Activated CD4-positive, alpha-beta T cell treated with anti-CD3 and anti-CD28 coated beads, Interleukin-2, Interleukin-6, amounts not matched to agents 100 ng/mL and 50 ng/mL, durations not matched to agents 16 hours and 8 hours (primary cell): ENCODE measurements at places on chromosomes 7 and 10.
A peak's percentile ranks its signal among the peaks of the same experiment; 100 is the strongest.

GRCh38 chr7:151679881-151680612, 160.4 kb upstream of the RHEB start:
- no peak for DNase-seq

- DNase-seq = no peak
Measured at GRCh38 chr10:28777911-28778310, 100.6 kb downstream of the BAMBI start.

DNA sequence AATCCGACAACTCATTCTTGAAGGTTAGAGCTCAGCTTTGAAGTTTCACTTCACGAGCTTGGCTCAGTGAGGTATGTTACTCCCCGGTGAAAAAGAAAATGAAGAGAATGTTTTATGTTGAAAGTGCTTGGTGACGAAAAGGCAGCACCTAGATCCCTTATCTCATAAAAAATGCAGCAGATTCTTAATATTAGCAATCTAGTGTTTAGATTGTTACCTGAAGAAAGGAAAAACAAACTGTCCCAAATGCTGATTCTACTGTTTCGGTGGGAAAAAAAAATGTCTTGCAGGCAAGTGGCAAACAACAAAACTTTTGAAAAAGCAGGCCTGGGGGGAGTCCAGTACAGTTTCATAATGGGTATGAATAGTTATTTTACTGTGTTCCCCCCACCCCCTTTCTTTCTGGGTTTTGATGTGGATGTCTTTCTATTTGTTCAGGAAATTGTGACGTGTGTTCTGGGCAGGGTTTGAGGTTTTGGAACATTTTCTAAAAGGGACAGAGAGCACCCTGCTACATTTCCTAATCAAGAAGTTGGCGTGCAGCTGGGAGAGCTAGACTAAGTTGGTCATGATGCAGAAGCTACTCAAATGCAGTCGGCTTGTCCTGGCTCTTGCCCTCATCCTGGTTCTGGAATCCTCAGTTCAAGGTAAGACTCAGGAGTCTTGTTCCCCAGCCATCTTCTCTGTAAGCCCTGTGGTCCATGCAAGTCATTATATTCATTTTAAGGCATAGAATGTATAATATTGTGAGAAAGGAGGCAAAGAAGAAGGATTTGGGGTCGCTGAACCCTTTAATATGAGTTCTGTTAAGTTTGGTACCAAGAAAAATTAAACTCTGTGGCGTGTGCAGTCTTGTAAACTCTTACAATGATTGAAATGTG, at the start of gene SRGN:
TSS of gene SRGN (plus strand) at position 514 of the 881 bp plus-strand sequence. CDS start at position 569, 55 bp downstream.
- peak; percentile 95 for DNase-seq

DNA sequence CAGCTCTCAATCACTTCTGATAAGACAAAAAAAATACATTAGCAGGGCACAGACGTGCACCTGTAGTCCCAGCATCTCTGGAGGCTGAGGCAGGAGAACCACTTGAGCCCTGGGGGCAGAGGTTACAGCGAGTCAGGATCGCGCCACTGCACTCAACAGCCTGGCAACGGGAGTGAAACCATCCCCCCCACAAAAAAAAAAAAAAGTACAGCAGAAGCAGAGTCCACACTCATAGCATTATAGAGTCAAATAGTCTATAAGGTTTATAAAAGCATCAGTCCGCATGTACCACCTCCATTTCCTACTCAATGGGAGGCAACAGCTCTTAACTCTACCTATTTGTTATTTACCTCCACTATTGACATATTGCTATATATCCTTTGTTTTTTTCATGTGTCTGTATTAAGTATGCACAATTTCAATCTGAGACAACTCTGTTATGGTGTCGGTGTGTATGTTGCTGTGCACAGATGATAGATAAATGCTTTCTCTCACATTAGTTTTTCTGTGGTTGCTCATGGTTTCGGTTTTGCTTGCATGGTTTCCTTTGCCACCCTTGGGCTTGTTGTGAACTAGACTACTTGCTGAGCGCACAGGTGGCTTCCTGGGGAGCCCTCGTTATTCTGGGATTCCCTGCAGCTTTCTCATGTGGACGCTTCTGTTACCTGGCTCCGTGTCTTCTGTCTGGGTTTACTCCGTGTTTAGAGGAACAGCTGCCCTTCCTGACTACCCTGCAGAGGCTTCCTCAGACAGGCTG, 40.4 kb downstream of the PROSER2 start:
- DNase-seq = peak; percentile 88

GRCh38 chr10:4069491-4069890, 284.5 kb upstream of the KLF6 start:
- DNase-seq = no peak

DNA sequence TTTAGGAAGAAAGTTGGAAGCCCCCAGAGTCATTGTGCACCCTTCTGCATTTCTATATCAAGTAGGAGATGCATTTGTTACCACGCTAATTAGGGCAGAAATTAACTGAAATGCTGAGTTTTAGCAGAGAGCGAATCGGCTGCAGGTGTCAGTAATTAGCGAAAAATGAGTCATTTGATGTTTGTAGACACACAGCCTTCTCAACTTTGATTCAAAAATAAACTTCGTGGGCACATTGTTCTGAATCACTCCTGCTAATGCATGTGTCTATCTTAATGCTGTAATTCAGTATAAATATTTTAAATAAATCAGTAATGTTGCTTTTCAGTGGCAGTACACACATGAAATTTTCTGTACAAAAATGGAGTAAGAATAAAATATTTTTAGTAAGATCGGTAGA, 109.5 kb upstream of the CARD11 start:
- peak; percentile 55 for DNase-seq

DNA sequence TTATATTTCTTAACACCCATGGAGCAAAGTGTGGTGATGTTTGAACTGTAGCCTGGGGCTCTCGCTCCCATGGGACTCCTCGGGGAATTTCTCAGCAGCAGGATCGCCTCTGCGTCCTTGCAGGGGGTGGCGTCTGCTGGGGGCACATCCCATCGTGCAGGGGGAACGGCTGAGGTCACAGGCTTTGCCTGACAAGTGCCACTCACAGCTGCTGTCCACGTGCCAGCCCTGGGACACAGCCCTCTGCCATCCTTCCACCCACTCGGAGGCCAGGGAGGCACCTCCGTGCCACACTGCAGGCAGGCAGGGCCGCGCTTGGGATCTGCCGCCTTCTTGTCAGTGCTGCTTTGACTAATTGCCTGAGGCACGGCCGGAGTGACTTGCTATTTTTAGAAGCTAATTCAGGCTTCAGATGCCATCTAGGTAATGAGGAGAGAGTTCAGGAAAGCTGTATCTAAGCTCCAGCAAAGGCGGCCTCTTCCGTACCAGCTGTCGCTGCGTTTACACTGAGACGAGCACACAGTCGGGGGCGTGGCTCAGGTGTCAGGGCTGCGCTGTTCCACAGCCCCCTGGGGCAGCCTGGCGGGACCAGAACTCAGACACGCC, 45.7 kb downstream of the PITRM1 start:
- no peak for DNase-seq

DNA sequence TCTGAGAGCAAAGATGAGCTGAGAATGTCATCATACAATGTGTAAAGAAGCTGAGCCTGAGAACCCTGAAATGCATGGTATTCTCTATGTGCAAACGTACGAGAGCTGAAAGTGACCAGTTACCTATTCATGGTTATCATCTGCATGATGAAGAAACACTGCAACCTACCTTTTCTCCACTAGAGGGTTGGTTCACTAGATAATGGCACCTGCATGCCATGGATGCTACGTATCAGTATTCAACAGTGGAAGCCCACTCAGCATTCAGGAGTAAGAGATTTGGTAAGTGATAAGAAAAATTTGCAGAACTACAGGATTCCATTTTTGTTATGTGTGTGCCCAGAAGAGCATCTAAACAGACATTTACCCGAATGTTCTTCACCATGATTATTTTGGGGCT, 145.4 kb downstream of the PTPRN2 start:
- no peak for DNase-seq

- no peak for DNase-seq
Measured at GRCh38 chr10:122178655-122179054, 92.4 kb upstream of the BTBD16 start.

DNA sequence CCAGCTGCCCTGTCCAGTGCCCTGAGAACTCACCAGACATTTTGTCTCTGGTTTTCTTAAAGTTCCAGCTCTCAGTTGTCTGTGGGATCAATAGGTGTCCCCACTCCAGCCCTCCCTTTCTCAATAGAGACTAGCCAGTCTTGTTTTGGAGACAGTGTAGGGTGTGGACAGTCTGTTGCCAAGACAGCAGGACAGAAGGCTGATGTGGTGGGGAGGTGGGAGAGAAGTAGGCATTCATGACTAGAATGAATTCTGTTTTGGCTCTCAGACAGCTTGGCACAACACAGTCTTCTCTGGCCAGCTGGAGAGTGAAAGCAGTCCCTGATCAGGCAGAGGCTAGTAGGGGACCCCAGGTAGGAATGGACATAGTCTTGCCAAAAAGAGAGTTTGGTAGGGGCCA, 467.0 kb upstream of the PODXL start:
- DNase-seq = no peak

GRCh38 chr10:14124941-14125340, 205.8 kb downstream of the FRMD4A start:
- DNase-seq = no peak
